Stimulated activated CD4-positive, alpha-beta T cell treated with anti-CD3 and anti-CD28 coated beads, Interleukin-12 subunit alpha, Interleukin-12 subunit beta, amount 100 ng/mL, for 24 hours (primary cell): ENCODE measurements at places on chromosomes 5 and 9.

DNA sequence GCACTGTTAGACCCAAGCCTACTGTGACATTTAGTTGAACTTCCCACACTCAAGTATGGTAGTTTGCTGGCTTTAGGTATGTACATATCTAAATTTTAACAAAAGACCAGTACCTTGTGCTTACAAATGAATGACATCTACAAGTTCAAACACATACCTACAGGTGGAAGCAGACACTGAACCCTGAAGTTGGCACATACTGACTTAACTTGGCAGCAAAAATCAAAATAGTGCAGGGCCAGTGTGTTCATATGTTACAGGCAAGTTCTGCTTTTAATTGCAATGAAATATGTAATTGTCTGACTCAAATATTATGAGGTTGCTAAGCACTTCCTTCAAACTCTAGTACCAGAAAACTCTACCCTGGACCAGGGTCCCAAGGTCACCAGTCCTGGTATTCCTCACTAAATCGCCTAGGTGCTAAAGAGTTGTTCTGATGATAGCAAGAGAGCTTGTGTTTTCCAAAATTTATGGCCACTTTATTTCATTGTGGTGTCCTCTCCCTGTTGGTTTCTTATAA, 77.4 kb downstream of the MEGF10 start:
- DNase-seq, result no peak

DNA sequence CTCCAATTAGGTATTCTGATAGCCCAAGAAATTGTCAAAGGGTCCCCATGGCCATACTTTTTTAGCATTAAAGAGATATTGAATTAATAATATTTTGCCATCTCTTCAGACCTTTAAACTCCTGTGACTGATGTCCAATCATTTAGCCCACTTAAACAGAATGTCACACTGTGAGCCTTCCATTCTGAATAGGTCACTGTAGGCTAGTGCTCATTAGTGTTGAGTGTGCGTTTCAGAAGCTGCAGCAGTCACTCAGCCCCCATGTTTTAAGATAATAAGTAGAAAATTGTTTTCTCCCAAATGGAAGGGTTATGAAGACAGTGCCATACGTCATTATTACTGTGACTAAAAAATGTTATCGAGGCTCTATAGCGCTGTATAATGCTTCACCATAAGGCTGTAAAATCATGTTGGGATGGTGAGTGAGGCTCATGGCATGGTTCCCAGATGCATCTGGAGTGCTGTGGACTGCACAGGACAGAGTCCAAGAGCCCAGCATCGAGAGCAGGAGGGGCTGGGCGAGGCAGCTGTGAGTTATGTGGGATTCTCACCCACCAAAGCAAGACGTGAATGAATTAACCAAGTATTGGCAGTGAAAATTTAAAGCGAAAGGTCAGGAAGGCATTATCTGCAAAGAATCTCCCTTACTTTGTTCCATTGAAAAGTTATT, 2112.9 kb upstream of the WWC1 start:
- no peak for DNase-seq

DNA sequence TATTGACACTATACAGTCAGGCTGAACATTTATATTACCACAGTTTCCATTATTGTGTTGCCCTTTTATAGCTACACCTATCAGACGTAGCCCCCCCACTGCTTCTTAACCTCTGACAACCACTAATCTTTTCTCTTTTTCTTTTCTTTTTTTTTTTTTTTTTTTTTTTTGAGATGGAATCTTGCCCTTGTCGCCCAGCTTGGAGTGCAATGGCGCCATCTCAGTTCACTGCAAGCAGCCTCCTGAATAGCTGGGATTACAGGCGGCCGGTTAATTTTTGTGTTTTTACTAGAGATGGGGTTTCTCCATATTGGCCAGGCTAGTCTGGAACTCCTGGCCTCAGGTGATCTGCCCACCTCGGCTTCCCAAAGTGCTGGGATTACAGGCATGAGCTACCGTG, 75.4 kb downstream of the UHRF2 start:
- DNase-seq, result no peak

GRCh38 chr5:150585781-150586341, 54.6 kb upstream of the SYNPO start:
- no peak for DNase-seq

DNA sequence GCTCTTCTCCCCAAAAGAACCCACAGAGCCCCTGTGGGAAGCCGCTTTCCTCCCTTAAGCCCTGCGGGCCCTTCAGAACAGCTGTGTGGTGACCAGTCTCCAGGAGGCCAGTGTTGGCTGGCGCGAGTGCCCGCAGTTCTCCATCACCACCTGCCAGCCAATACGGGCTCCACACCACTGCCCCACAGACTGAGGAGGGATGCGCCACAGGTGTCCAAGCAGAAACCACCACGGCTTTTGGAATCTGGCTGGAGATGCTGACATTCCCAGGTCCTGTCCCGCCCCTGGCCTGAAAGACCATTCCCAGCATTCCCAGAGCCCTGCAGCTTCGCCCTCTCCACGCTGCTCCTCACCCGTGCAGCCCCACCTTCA, 12.8 kb downstream of the CCNI2 start:
- no peak for DNase-seq
